Lung (tissue), 17 donors: ENCODE measurements at places on chromosomes 2 and 18.
A peak's percentile ranks its signal among the peaks of the same experiment; 100 is the strongest.

GRCh38 chr2:204533629-204534370, 11.5 kb upstream of the PARD3B start:
- H3K36me3 ChIP-seq = no peaks in the 10 kb centered on the region
- H3K27me3 ChIP-seq = no peaks in the 10 kb centered on the region
- H3K27ac ChIP-seq = no peak overlapping the region

DNA sequence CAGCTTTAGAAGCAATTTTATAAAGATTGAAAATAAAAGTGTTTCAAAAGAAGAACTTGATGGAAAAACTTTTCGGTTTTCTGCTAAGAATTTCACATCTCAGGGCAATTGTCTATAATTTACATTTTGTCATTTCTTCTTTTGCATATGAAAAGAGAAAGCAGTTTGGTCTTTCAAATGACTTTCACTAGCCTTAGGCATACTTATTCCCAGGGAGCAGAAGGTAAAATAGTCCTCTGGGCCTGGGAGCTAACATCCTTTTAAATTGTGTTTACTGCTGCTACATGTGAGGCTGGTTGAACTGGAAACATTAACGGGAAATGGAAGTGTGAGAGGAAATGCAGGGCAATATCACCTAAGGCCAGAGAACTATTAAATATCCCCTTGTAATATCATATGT, 37.1 kb downstream of the MYO3B start:
- no peaks in the 10 kb centered on the region for H3K27me3 ChIP-seq
- H3K27ac ChIP-seq = no peak overlapping the region
- H3K4me3 ChIP-seq = no peak overlapping the region
- no peaks in the 10 kb centered on the region for H3K4me1 ChIP-seq
- no peaks in the 10 kb centered on the region for H3K36me3 ChIP-seq

DNA sequence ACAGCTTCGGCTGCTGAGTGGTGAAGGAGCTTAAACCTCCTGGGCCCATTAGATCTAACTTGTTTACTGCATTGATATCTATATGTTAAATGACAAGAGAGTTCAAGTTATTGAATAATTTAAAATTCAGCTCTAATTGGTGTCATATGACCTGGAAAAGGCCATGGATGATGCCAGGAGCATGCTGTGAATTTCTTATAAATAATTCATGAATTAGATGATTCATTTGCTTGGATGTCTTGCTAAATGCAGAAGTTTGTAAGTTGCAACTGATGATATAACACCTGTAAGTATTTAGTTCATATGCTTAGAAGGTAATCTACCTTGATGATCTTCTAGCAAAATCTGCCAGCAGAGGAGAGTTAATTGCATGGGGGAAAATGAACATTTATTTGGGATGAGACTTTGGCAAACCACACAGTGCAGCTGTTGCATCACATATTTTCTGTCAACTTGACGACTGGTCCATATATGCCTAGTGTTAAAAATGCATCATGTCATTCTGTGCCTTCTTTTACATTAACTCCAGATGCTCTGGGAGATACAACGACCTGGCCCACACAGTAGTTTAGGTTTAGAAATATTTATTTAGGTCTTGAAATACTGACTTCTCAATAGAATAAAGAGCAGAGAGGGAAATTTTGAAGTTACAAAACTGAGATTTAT, 226.3 kb downstream of the KIAA1328 start:
- no peaks in the 10 kb centered on the region for H3K4me1 ChIP-seq
- H3K27ac ChIP-seq = no peak overlapping the region
- no peak for DNase-seq
- H3K36me3 ChIP-seq = no peaks in the 10 kb centered on the region
- H3K27me3 ChIP-seq = no peaks in the 10 kb centered on the region

GRCh38 chr2:6759689-6760088, 106.0 kb downstream of the CMPK2 start:
- no peaks in the 10 kb centered on the region for H3K27me3 ChIP-seq
- H3K36me3 ChIP-seq = no peaks in the 10 kb centered on the region
- H3K27ac ChIP-seq = no peak overlapping the region

GRCh38 chr2:173817582-173817981, 147.6 kb downstream of the SP3 start:
- no peak for DNase-seq
- no peaks in the 10 kb centered on the region for H3K36me3 ChIP-seq
- no peaks in the 10 kb centered on the region for H3K27me3 ChIP-seq
- no peak overlapping the region for H3K27ac ChIP-seq

DNA sequence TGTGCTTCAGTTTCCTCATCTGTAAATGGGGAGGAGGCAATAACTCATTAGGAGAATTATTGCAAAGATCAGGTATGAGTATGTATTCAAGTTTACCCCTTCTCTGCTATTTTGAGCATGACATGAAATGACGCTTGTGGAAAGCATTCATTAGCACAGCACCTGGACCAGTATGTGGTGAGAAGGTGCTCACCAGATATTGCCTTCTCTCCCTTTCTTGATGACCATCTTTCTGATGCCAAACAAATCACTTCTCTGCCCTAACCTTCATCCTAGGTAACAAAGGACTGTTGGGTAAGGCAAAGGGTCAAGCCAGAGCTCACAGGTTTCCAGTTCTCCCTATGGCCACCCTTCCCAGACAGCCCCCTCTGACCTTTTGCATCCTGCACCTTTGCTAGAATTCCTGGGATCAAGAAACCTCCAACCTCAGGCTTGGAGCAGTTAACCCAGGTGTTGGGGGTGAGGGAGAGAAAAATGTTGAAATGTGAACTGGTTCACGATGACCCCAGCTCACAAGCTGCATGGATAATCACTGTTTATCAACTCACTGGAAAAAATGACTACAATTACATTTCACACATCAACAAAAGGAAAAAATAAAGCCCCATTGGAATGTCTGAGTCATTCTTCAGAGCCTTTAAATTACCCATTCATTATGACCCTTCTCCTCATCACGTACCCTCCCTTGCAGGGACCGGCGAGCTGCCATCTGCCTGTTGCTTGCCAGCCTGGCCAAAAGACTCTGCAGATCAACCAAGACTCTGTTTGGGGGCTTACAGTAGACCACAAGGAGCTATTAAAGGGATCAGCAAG, 41.6 kb downstream of the LBH start:
- DNase-seq = no peak
- peaks cover 10% of the 10 kb centered on the region for H3K4me1 ChIP-seq
- H3K27me3 ChIP-seq = no peaks in the 10 kb centered on the region
- no peaks in the 10 kb centered on the region for H3K36me3 ChIP-seq

GRCh38 chr2:240435948-240436682, 652 bp downstream of the GPC1 start:
- no peaks in the 10 kb centered on the region for H3K4me1 ChIP-seq
- DNase-seq = no peak
- H3K36me3 ChIP-seq = no peaks in the 10 kb centered on the region
- peak overlapping the region; percentile 63 for H3K27ac ChIP-seq

GRCh38 chr2:220437938-220438337, 810.5 kb downstream of the SLC4A3 start:
- no peak for DNase-seq
- no peaks in the 10 kb centered on the region for H3K4me1 ChIP-seq
- no peaks in the 10 kb centered on the region for H3K27me3 ChIP-seq
- H3K4me3 ChIP-seq = no peak overlapping the region
- H3K27ac ChIP-seq = no peak overlapping the region

- H3K4me3 ChIP-seq = no peak overlapping the region
Observed at GRCh38 chr2:239184968-239185903, 215.6 kb downstream of the HDAC4 start.

GRCh38 chr18:23872701-23873550, 141.6 kb upstream of the TTC39C start:
- H3K4me1 ChIP-seq = no peaks in the 10 kb centered on the region
- H3K27me3 ChIP-seq = peaks cover 4% of the 10 kb centered on the region
- H3K4me3 ChIP-seq = no peak overlapping the region
- H3K27ac ChIP-seq = no peak overlapping the region
- no peak for DNase-seq

GRCh38 chr2:69013142-69013839, at the start of gene ANTXR1:
ANTXR1 (plus strand) TSS chr2:69013179; CDS start chr2:69013500, 321 bp downstream.
- H3K27me3 ChIP-seq = no peaks in the 10 kb centered on the region
- H3K4me1 ChIP-seq = peaks cover 18% of the 10 kb centered on the region
- DNase-seq = peak; percentile 85
- peak within 1 kb of the TSS; percentile 24 for H3K27ac ChIP-seq
- peak within 1 kb of the TSS; percentile 56 for H3K4me3 ChIP-seq

- no peak for DNase-seq
- H3K27ac ChIP-seq = no peak overlapping the region
- no peaks in the 10 kb centered on the region for H3K27me3 ChIP-seq
Observed at GRCh38 chr18:76371301-76372203, 123.5 kb downstream of the ZNF516 start.

- H3K4me1 ChIP-seq = no peaks in the 10 kb centered on the region
- peaks cover 14% of the 10 kb centered on the region for H3K36me3 ChIP-seq
- no peaks in the 10 kb centered on the region for H3K27me3 ChIP-seq
- no peak for DNase-seq
Observed at GRCh38 chr2:85839461-85839860, 49.3 kb downstream of the ST3GAL5 start.

GRCh38 chr18:36139245-36139644, 9.5 kb downstream of the ELP2 start:
- H3K36me3 ChIP-seq = peaks cover 22% of the 10 kb centered on the region
- H3K27me3 ChIP-seq = no peaks in the 10 kb centered on the region
- H3K4me1 ChIP-seq = no peaks in the 10 kb centered on the region
- no peak overlapping the region for H3K27ac ChIP-seq
- no peak overlapping the region for H3K4me3 ChIP-seq
- DNase-seq = no peak

GRCh38 chr2:36964496-36965058, 1.8 kb downstream of the STRN start:
- H3K4me1 ChIP-seq = no peaks in the 10 kb centered on the region
- no peak overlapping the region for H3K4me3 ChIP-seq
- no peaks in the 10 kb centered on the region for H3K36me3 ChIP-seq
- peak overlapping the region; percentile 97 for H3K27ac ChIP-seq
- DNase-seq = peak; percentile 3

DNA sequence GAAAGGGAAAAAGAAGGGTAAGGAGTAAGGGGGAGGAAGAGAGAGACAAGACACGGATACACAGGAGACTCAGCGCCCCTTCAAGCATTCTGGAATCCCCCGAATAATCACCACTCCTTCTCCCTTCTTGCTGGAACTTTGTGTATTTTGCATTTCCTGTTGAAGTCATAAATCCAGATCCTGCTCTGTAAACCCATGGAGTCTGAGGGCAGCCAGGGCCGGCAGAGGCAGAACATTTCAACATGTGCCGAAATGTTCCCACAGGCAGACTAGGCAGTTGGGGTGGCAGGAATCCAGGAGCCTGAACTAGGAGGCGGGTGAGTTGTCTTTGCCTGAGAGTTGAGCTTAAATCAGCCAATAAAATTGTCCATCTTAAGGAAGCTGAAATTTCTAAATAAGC, 193.1 kb downstream of the SH3RF3 start:
- no peak overlapping the region for H3K4me3 ChIP-seq
- H3K4me1 ChIP-seq = peaks cover 79% of the 10 kb centered on the region

DNA sequence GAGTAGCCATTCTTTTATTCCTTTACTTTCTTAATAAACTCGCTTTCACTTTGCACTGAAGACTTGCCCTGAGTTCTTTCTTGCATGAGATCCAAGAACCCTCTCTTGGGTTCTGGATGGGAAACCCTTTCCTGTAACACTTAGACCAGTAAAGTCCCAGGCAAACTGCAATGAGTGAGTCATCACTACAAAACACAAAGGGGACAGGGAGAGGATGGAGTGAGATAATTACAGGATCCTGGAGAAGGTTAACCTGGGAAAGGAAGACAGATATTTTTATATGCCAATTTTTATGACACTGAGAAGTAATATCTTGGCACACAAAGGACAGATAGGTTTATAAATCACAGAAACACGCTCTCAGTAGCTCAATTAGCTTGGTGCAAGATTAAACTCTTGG, 48.7 kb downstream of the EHD3 start:
- peaks cover 6% of the 10 kb centered on the region for H3K4me1 ChIP-seq
- H3K4me3 ChIP-seq = no peak overlapping the region
- H3K27me3 ChIP-seq = no peaks in the 10 kb centered on the region
- no peak overlapping the region for H3K27ac ChIP-seq
- DNase-seq = no peak

DNA sequence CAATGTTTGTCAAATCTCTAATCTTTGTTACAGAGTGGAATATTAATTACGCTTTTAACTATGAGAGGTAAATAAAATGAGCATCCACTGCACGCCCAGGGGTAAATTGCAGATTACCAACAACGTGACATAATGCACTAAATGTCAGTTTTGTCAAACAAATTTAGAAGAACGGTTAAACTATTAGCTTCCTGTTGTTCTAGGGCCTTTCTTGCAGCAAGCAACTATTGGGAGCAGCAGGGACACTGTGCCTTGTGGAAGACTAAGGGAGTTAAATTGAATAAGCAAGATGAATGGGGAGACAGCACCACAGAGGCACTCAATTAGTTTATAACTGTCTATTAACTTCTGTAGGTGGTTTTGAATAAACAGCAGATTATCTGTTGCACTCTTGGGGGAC, 391.0 kb upstream of the RAB12 start:
- H3K4me3 ChIP-seq = no peak overlapping the region
- no peak for DNase-seq
- H3K27ac ChIP-seq = no peak overlapping the region
- H3K4me1 ChIP-seq = no peaks in the 10 kb centered on the region
- no peaks in the 10 kb centered on the region for H3K27me3 ChIP-seq
- H3K36me3 ChIP-seq = peaks cover 6% of the 10 kb centered on the region

DNA sequence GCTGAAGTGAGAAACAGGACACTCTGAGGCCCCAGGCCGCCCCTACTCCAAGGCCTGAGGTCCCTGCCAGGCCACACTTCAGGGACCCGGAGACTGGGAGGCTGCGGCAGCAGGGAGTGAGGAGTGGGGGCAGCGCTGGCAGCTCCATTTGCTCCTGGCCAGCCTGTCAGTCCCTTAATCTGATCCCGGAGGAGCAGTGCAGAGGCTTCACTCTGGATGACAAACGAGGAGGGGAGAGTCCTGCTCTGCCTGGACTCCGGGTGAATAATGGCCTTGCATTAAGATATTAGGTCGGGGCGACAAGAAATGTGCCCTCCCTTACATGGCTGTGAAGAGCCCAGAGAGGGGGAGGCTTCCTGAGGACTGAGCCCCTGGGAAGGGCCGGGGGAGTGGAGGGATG, 14.3 kb upstream of the PRSS56 start:
- H3K27ac ChIP-seq = no peak overlapping the region
- H3K4me3 ChIP-seq = no peak overlapping the region
- H3K27me3 ChIP-seq = peaks cover 40% of the 10 kb centered on the region
- no peaks in the 10 kb centered on the region for H3K36me3 ChIP-seq

GRCh38 chr2:188519136-188519535, 227.5 kb downstream of the GULP1 start:
- no peaks in the 10 kb centered on the region for H3K27me3 ChIP-seq
- no peak for DNase-seq
- H3K4me3 ChIP-seq = no peak overlapping the region
- no peak overlapping the region for H3K27ac ChIP-seq

DNA sequence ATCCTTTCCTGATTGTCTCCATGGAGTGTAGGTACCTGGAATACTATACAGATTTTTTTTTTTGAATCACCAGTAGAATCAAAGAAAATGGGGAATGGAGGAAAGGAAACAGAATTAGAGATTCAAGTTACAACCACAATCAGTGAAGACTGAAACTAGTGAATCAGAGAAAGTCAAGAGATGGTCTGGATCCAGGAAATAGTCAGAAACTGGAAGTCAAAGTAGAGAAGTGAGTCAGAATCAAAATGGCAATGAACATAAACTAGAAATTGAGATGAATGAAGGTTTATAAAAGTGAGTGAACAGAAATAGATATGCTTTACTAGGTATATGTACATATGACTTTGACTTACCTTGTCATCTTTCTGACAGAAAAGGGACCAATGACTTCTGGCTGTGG, 579.0 kb downstream of the PLCL1 start:
- H3K27ac ChIP-seq = no peak overlapping the region
- no peak for DNase-seq
- H3K36me3 ChIP-seq = no peaks in the 10 kb centered on the region
- no peaks in the 10 kb centered on the region for H3K27me3 ChIP-seq
